ENCODE measurements at places on chromosomes 6 and 20. TPM values are rescaled to one million over a fixed set of nuclear protein-coding genes. Genes with fewer than 3 reads are reported as not detected.

- H3K4me1 ChIP-seq, result peaks cover 16% of the 10 kb centered on the region
- no peak overlapping the region for H3K27ac ChIP-seq
- no peak overlapping the region for H3K4me3 ChIP-seq
These were observed 17.4 kb upstream of the CD83 start for GRCh38 chr6:14100138-14100537.

GRCh38 chr6:127102299-127102698, 16.2 kb upstream of the RSPO3 start:
- no peaks in the 10 kb centered on the region for H3K36me3 ChIP-seq
- no peaks in the 10 kb centered on the region for H3K4me1 ChIP-seq
- DNase-seq, result no peak
- H3K27me3 ChIP-seq, result peaks cover 17% of the 10 kb centered on the region
- no peak overlapping the region for H3K4me3 ChIP-seq
- no peak overlapping the region for H3K27ac ChIP-seq

DNA sequence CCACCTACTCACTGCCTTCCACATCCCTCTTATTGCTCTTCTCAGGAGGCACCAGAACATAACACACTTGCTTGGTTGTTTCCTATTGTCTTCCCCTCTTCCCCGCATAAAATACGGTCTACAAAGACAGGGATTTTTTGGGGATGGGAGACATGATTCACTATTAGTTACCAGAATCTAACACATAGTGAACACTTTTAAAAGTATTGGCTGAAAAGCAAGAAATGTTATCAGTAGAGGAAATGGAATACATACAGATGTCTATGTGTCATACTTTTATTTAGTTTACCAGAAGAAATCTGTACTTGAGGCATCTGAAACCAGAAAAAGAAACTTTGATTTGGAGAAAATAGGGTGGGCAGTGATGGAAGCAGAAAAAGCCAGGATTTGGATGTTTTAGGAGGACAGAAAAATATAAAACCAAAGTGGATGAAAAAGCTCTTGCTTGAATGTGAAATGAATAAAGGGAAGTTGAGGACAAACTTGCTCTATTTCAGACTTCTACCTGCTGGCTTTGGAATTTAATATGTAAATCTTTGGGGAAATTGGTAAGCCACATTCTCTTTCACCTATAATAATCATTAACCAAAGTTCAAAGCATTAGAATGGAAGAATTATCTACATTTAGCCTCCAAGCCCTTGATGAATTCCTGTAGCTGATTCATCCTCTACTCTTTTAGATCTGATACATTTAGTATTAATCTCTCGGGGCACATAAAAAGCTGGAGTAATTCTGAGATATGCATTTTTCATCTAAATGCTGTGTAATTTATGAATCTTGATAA, 82.6 kb downstream of the DOK5 start:
- H3K4me3 ChIP-seq, result no peak overlapping the region
- DNase-seq, result no peak

DNA sequence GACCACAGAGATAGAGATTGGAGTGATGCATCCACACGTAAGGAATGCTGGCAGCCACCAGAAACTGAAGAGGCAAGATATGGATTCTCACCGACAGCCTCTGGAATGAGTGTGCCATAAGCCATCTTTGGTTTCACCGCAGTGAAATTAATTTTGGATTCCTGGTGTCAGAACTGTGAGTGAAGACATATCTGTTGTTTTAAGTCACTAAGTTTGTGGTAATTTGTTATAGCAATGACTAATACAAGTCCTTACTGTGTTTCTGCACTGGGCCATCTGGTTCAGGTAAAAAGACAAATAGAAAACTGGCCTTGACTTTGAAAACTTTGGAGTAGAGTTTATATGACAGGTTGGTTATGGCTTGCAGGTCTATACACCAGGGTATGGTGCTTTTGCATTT, 261.9 kb downstream of the PHF3 start:
- no peaks in the 10 kb centered on the region for H3K36me3 ChIP-seq
- no peak overlapping the region for H3K27ac ChIP-seq
- H3K4me1 ChIP-seq, result no peaks in the 10 kb centered on the region
- H3K27me3 ChIP-seq, result no peaks in the 10 kb centered on the region
- no peak for DNase-seq
- H3K4me3 ChIP-seq, result no peak overlapping the region

GRCh38 chr6:35084511-35085203, 56.5 kb downstream of the TCP11 start:
- no peaks in the 10 kb centered on the region for H3K27me3 ChIP-seq
- DNase-seq, result no peak
- H3K36me3 ChIP-seq, result peaks cover 3% of the 10 kb centered on the region
- H3K4me3 ChIP-seq, result no peak overlapping the region
- H3K27ac ChIP-seq, result no peak overlapping the region
- no peaks in the 10 kb centered on the region for H3K4me1 ChIP-seq

The ANGPT4 gene
- not detected for total RNA-seq

DNA sequence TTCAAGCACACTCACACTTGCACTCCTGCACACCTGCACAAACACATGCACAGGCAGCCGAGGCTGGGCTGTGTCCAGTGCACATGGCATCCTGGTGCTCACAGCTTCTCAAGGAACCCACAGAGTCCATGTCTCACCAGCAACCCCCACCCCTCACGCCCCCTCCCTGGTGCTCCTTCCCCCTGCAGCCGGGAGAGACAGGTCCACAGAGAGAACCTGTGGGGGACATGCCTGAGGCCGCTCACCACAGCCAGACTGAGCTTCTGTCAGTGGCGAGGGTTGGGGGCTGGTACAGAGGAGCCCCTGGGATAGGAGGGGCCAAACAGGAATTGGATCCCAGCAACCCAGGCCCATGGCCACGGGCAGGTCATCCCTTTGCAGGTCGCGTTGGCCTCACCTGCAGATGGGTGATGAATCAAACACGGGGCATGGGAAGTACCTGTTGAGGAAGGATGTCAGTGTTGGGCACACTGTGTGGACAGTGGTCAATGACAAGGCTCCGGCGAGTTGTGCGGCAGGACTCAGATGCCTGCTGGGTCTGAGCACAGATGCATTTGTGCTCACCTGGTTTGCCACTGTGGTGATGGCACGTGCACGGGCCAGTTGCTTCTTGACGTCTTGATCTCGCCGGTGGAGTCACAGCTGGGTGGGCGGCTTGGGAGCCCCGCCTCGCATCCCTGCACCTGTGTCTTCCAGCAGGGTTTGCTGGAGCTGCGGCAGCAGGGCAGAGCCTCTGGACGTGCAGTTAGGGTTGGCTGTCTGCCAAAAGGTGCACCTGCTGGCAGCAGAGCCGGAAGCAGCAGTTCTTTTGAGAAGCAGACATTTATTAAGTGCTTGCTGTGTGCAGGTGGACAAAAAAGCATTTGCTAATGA, 113.0 kb downstream of the ERMARD start:
- no peak overlapping the region for H3K27ac ChIP-seq
- no peak overlapping the region for H3K4me3 ChIP-seq
- H3K36me3 ChIP-seq, result no peaks in the 10 kb centered on the region
- DNase-seq, result no peak

The REV3L gene
- total RNA-seq, result 17.0 TPM

DNA sequence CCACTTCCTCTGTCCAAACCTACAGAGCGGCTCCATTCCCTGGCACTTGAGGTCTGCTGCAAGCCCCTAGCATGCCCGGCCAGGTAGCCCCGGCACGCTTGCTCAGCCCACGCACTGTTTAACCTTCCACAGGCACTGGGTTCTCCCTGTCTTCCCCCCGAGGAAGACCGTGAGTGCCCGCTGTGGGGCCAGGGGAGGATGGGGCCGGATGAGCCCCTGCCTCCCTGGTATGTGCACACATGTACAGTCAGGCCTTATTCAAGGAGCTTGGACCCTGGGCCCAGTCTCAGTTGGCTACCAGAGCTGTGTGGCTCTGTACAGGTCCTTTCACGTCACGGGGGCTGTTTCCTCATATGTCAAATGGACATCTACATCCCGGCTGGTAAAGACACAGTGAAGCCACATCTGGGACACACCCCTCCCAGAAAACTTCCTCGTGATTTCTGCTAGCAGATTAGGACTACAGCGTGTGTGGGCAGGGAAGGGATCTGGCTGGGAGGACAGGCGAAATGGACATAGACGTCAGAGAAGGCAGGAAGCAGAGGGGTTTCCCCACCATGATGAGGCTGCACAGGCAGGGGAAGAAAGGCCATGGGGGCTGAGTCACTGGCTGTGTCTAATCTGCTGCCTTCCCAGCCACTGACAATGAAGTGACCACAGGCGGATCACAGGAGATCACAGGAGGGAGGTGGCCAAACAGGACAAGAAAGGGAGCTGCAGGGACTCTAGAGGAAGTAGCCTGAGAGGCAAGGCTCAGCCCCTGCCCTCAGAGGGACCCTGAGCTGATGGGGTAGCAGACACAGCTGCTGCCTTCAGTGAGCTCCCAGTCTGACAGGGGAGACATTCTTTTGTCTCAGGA, 62.9 kb downstream of the MRPL14 start:
- peak; percentile 38 for DNase-seq
- peaks cover 8% of the 10 kb centered on the region for H3K27me3 ChIP-seq
- H3K4me1 ChIP-seq, result peaks cover 9% of the 10 kb centered on the region
- H3K27ac ChIP-seq, result no peak overlapping the region
- no peak overlapping the region for H3K4me3 ChIP-seq

The MAP3K5 gene
- total RNA-seq, result 3.9 TPM

DNA sequence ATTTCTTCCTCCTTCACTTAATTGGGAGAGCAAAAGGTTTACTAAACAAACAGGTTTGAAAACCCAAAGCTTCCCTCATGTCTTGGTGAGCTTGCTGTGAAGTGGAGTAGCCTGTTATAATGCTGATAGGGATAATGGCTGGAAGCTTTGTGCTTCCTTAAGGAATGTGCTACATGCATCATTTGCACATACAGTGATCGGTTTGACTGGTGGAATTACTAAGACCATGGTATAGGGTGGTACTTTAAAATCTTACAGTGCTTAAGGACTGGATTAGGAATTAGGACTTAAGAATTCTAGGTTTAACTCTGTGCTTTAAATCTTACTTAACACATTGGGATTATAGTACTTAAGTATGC, 75.7 kb downstream of the ARID1B start:
- no peak for DNase-seq
- H3K4me1 ChIP-seq, result peaks cover 82% of the 10 kb centered on the region
- H3K36me3 ChIP-seq, result peaks cover 8% of the 10 kb centered on the region

DNA sequence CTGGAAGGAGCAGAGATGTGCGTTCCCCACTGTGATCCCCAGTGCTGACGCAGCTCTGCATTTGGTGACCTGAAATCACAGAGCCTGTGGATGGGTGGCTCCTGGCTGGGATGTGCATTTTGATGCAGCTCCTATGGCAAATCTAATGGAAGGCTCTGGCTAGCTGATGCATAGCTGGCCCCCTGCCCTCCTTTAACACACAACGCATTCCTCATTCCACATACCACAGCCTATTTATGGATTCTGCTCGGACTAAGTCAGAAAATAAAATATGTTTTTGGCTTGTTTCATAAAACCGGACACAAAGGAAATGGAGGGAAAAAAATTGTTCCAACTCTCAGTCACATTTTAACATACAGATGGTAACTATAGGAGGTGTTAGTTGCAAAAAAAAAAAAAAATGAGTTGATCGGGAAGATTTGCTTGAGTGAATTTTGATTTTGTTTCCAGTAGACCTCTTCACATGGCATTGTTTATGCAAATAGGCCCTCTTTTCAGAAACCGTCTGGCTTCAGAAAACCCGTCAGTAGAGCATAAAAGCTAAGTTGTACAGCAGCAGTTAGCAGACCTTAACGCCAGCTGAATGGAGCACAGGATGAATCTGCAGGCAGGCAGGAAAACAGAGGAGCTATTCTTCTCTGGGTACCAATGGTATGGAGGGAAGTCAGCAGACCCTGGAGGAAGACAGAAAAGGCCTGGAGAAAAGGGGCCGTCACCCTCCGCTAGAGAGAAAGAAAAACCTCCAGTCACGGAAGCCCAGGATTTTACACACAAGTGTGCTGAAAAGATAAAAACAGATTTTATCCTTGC, 215.4 kb downstream of the HDGFL1 start:
- H3K4me1 ChIP-seq, result no peaks in the 10 kb centered on the region
- H3K4me3 ChIP-seq, result no peak overlapping the region
- H3K27ac ChIP-seq, result no peak overlapping the region
- DNase-seq, result no peak
- no peaks in the 10 kb centered on the region for H3K36me3 ChIP-seq
- H3K27me3 ChIP-seq, result no peaks in the 10 kb centered on the region

The ITPR3 gene
- total RNA-seq, result 36.6 TPM

The VIP gene
- not detected for total RNA-seq

DNA sequence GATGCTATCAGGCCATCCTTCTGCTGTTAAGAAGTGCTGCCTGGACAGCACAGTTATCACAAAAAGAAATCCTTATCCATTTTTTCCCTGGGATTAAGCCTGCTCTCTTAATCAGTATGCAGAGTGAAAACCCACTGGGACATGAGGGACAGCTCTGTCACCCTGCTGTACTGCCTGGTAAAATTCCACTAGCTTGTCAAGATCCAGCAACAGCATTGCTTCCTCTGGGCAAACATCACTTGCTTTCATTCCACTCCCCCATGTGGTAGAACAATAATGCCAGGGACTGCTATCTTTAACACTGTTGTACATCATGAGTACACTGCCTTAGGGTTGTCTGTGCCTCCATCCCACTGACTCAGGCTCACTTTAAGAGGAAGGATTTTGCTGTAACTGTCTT, 331.3 kb downstream of the KIF16B start:
- H3K27me3 ChIP-seq, result no peaks in the 10 kb centered on the region
- H3K4me1 ChIP-seq, result no peaks in the 10 kb centered on the region
- no peaks in the 10 kb centered on the region for H3K36me3 ChIP-seq

DNA sequence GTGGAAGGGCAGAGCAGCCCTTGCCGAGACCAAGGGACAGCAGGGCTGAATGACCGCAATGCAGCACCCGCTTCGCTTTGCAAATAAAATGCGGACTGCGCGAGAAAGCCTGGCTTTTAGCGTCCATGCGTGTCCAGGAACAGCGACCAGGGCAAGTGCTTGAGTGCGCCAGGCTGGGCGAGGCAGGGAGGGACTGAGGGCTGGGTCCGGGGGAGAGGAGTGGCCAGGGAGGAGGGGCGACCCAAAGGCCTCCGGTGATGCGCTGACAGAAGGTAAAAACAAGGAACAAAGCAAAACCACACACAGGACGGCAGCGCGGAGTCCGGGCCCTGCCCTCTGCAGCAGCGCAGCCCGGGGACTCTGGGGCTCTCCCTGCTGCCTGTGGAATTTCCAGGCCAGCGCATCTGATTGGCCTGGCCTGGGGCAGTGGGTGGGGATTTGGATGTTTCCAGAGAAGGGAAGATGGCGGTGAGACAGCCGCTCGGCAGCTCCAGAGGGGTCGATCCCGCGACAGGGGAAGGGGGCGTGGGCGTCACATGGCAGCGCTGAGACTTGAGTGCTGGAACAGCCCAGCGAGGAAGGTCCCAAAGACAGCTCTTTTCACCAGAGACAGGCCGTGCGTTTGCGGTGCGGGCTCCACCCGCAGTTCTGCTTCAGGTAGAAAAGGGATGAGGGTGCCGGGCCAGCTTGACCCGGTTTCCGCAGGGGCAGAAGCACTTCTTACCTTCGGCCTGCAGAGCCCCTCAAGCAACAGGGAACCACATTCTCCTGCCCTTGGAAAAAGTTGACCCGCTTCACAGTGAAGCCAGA, 51.8 kb downstream of the SSR1 start:
- H3K27me3 ChIP-seq, result peaks cover 28% of the 10 kb centered on the region
- DNase-seq, result peak; percentile 73
- peak overlapping the region; percentile 79 for H3K4me3 ChIP-seq
- peak overlapping the region; percentile 26 for H3K27ac ChIP-seq

The RBM39 gene
- total RNA-seq, result 330 TPM

Measured in activated naive CD8-positive, alpha-beta T cell treated with anti-CD3 and anti-CD28 coated beads for 36 hours (primary cell).